ENCODE measurements at places on chromosomes 7 and 10.

DNA sequence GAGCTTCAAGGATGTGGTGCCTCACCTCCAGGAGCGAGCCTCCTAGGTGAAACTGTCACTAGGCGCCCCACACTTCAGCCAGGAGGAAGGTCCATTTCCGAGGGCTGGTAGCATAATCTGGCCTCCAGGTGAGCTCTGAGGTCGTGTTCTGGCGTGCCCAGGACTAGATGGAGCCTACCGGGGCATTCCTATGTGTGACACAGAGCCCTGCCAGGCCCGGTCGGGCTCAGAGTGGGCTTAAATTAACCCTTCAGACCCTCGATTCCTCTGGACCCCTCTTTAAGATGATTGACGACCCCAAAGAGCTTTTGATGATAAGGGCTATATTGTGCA lies 233.1 kb downstream of the EBF3 start:
- no peak for DNase-seq

DNA sequence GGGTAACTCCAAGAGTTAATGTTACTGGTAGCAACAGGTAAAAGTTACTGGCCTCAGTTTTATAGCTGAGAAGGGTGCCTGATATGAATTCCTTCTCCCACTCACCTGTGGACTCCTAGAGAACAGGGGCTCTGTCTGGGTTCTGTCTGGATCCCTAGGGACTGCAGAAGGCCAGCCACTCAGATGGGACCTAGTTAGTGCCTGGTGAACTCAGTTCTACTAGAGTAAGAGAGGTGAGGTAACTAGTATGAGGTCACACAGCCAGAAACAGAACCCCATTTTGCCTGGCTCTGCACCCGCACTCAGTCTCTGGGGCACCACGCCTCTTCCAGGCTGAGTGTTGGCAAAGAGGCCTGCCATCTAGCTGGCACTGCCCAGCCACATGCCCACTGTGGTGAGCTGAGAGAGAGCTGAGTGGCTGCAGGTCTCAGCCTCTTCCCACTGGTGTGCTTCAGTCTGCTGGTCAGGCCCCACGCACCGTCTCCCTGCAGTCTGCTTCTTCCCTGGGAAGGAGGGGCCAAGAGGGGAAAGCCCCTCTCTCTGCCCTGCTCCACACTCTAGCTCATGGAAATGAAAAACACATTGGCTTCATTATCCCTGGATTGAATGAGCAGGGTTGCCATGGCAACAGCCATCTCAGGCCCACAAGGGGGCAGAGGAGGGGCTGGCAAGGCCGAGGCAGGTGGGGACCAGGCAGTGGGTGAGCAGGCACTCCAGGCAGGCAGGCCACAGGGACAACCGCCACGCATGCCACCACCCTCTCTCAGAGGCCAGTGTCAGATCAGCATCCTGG lies 110.6 kb downstream of the ZMIZ1 start:
- no peak for DNase-seq

- no peak for DNase-seq
Measured at GRCh38 chr7:131039355-131039762, 288.3 kb upstream of the MKLN1 start.

GRCh38 chr7:2934211-2934731 lies 90.2 kb upstream of the GNA12 start:
- no peak for DNase-seq

GRCh38 chr10:122102869-122103525 lies 114.0 kb downstream of the TACC2 start:
- DNase-seq = no peak

DNA sequence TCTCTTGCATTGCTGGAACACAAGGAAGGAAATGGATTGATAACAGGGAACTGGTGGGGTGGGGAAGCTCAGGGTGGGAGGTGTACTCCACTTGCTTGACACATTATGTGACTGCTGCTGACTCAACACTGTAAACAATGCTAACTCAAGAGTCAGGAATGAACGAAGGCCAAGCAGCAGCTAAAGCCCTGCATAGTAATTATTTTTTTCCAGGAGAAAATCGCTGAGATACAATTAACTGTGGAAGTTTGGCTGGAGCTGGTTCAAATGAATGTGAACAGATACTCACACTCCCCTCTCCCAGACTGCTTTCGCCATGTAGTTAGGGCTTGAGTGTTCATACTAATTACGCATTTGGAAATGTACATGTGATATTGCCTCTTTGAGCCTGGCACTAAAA lies 170.9 kb upstream of the AOAH start:
- DNase-seq = no peak

- no peak for DNase-seq
Measured at GRCh38 chr10:122357685-122358084, 16.8 kb upstream of the PLEKHA1 start.

- no peak for DNase-seq
Measured at GRCh38 chr7:14419531-14419930, 430.1 kb upstream of the ETV1 start.

DNA sequence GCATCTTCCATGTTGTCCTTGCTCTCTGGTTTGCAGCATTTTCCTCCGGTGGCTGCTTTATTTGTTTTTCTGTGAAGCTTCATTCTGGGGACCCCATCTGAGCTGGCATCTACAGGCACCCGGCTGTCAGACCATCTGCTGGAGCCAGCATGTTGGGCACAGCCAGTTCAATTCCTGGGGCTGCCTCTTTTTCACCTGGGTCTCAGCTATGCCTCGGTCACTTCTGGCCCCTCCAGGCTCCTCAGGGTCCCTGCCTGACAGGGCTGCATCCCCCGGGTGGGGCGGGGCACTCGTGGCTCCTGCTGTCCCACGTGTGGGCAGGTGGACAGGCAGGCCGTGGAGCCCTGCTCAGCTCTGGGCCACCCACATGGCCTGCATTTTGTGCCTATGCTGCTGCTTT lies 8.1 kb downstream of the SCART1 start:
- DNase-seq = no peak

DNA sequence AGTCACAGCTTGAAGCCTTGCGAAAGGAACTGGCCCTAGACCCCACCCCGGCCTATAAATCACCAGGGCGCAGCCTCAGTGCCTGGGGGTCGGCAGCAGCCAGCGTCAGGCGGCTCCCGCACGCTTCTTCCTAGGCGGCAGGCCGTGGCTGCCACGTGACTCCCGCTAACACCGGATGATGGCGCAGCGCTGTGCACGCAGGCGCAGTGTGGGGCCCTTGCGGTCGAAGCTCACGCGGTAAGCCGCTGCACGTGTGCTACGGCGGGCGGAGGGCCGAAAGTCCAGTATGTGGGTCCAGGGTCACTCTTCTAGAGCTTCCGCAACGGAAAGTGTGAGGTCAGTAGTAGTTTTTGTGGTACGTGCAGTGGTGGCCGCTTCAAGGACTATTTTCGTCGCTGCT lies at the start of gene STK31:
Gene STK31, plus strand, starts transcription at position 220 of the 400 bp plus-strand sequence. Its CDS starts 67 bp downstream, at position 287.
- no peak for DNase-seq

DNA sequence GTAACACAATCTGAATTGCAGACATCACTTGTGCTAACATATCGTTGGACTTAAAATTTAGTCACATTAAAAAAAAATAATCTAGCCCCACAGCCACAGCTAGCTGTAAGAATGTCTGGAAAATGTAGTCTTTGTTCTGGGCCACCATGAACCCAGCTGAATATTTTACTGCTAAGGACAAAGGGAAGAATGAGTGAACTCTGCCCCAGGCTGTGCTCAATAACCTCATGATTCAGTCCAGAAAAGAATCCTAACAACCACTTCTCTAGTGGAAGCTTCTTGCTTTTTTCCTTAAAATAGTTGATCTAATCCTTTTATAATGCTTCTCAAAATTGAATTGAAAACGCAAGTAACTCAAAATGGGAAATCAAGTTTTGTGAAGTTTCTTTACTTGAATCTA lies 25.6 kb upstream of the SOSTDC1 start:
- DNase-seq = no peak

- DNase-seq = no peak
Measured at GRCh38 chr10:12416344-12417050, 67.2 kb downstream of the CAMK1D start.

DNA sequence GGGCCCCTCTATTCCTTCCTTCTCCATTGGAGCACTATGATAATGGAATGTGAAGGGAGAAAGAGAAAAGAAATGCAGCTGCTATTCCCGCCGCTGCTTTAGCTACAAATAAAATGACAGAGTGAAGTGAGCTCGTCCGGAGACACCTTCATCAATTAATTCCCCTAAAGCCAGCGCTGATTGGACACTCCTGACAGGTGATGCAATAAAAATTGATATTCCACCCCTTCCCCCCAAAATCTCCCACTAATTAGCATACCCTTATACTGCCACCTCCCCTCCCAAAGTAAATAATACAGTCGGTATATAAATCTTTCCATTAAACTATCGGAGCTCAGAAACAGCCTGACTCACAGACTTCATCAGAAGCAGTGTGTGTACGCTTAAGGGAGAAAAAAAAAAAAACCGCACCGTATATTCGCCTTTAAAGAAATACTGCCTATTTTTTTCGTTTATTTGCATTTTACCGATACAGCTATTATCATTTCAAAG lies 7.3 kb downstream of the SKIDA1 start:
- DNase-seq = no peak

DNA sequence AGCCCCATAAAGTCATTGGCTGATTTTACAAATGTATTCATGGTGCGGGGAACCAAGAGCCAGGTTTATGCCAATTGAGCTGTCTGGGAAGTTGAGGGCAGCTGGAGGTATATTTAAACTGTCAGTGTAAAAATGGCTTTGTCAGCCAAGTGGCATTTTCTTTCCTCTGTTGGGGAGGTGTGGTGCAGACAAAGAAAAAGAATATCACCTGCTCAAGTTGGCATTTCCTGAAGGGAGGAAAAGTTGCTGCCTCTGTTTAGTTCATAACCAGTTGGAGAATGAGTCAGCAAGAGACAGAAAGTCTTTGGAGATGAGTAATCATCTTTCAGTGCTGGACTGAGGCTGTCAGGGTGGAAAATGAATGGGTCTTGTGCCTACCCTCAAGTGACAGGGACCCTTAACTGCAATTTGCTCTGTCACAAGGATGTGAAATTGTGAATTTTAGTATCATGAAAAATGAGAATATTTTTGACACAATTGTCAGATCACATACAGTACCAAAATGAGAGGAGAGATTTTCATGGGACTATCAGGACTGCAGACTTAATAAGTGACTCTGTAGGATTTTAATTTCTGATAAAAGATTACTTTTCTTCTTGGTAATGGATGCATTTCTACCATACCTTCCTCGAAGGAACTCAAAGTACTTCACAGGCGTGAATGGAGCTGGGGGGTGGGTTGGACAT lies 137.3 kb downstream of the ANLN start:
- DNase-seq = no peak

DNA sequence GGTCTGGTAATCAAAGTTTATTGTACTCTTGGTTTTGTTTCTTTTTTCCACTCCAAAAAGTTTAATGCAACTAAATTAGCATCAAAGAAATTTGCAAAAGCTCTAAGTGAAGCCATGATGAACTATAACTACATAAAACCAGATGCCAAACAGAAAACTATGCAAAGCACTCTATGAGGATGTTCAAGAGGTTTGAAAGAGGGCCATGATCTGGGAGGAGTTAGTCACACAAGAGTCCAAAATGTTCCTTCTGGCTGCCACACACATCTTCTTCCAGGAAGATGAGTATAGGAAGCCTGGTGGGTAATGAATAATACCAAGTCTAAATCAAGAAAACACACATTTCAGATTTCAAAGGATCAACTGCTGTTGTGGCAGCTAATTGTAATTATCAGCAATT lies 28.4 kb downstream of the GLI3 start:
- DNase-seq = no peak

DNA sequence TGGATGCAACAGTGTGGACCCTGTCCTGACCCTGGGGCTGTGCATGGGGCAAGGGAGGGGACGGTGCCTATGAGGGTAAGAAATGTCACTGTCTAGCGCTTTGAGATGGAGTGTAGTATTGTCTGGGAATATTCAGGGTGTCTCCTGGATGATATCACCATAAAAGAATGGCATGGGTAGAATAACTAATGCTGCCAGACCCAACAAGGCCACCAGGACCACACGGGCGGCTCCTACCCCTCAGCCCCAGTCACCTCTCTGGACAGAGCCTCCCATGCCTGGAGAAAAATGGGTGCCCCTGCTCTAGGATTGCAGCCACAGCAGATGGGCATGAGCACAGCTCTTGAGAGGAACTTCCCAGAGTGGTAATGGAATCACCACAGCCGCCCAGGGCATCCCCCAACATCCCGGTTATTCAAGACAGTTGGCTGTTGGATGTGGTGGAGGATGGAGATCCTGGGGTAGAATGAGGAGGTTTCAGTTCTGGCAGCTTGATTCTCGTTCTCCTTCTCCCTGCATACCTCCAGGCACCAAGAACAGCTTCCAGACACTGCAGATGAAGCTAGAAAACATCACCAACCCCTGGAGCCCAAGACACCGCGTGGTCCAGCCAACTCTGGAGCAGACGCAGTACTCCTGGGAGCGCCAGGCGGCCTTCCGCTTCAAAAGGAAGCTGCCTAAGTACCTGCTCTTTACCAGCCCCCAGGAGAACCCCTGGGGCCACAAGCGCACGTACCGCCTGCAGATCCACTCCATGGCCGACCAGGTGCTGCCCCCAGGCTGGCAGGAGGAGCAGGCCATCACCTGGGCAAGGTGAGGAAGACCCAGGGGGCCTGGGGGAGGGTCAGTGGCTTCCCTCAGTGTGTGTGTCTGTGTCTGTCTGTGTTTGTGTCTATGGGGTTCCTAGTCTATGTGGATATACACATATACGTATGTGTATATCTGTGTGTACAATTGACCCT lies 6.2 kb downstream of the AOC1 start:
- no peak for DNase-seq

GRCh38 chr7:63925262-63925625 lies 73.4 kb upstream of the ZNF722 start:
- DNase-seq = no peak

DNA sequence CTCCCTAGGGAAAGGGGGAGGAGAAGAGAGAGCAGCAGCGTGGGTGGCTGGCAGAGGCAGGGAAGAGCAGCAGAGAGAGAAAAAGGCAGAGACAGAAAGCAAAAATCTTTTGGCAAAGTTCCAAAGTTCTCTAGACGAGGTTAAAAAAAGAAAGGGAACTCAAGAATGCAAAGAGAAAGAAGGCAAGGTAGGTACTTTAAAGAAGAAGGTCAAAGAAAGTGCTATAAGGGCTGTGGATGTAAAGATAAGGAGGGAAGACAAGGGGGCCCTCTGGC lies 20.2 kb upstream of the OPTN start:
- DNase-seq = no peak

GRCh38 chr7:36291387-36292316 lies 98.0 kb upstream of the ANLN start:
- no peak for DNase-seq

DNA sequence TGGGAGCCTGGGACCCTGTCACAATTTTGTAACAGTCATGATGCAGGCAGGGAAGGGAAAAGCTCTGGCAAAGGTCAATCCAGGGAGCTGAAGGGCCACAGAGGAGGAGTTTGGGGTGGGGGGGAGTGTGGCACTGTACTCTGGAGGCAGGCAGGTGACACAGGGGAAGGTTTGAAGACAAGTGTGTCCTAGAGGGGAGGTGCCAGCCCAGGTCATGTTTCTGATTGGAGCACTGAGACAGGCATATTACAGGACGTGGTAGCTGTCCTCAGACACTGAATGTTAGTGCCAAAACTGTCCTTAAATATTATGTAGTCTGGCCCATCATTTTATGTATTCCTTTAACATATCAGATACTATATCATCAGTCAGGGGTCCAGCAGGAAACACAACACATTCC lies 75.6 kb upstream of the LRRC4 start:
- DNase-seq = no peak

All from cortex of kidney (tissue), 1 donor.